ENCODE measurements at places on chromosomes 7 and 10.

DNA sequence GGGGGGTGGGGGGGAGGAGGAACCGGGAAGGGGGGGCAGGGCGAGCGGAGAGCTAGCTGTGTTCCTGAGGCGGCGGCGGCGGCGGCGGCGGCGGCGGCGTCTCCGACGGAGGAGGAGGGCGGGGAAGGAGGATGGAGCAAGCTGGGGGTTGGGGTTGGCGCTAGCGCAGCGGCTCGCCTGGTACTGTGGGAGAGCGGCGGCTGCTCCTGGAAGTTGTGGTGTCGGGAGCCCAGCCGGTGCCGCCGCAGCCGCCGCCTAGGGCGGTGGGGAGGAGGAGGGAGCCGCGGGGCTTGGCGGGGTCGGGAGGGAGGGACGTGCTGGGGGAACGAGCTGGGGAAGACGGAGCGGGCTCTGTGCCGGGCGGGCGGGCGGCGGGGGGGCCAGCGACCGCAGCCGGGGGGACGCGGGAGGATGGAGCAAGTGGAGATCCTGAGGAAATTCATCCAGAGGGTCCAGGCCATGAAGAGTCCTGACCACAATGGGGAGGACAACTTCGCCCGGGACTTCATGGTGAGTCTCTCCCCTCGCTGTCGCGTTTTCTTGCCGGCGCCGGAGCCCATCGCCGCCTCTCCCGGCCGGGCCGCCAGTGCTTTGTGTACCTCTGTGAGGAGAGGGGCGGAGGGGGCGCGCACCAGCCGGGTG is at the start of gene PTPN12:
PTPN12 (plus strand) TSS at position 160 of the 642 bp plus-strand sequence; CDS start at position 412, 252 bp downstream.
- no peak for DNase-seq

DNA sequence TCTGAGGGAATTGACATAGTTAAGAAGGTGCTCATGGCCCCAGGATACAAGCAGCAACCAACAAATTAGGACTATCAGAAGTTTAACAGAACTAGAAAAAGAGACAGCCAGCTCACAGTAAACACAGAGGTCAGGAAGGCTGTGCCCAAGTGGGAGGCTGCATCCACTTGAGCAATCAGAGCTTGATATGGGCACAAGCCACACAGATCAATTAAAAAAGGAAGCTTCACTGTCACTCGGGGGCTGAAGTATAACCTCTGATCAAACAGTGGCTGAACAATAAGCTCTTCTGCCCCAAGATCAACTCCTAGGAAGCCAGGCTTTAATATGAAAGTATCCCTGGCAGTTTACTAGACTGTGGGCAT is 40.0 kb downstream of the ZNF438 start:
- DNase-seq, result no peak

GRCh38 chr10:118901380-118901779 is 128.1 kb upstream of the NANOS1 start:
- DNase-seq, result no peak

DNA sequence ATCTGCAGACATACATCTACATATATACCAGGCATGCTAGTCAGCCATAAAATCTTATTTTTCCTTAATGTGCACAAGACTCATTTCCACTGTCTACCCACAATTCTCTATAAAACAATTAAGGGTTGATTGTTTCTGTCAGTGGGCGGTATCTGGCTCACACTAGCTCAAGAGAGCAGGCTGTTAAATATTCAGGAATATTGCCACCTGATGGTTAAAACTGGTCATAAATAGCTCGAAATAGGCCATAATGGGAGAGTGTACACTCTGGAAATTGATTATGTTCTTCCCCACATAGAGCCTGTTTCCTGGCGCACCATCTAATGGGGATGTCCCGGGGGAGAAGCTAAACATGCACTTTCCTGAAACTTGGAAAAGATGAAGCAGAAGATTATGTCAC is 620.6 kb upstream of the ANKRD30A start:
- DNase-seq, result no peak

GRCh38 chr10:103692436-103692951 is 162.9 kb downstream of the SH3PXD2A start:
- DNase-seq, result peak; percentile 26

GRCh38 chr7:127208351-127208750 is 44.4 kb downstream of the GRM8 start:
- DNase-seq, result no peak

GRCh38 chr7:40192036-40192435 is 57.2 kb downstream of the SUGCT start:
- DNase-seq, result no peak

DNA sequence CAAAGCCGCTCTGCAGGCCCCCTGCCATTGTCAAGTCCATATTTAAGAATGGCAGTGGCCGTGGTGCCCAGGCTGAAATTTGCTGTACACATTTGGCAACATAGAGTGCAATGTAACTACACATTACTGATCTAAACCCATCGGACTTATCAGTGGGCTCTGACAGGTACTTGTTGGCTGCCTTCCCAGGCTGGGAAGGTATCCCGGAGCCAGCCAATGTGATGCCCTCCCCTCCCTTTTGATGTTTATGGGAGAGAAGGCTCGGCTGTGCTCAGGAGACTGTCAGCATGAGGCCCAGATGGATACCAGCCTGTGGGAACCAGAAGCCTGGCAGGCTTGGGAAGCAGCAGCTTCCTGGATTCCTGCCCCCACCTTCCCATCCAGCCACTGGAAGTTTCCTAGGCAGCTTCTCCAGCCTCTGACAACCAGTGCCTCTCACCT is 146.1 kb upstream of the TCF7L2 start:
- DNase-seq, result no peak

DNA sequence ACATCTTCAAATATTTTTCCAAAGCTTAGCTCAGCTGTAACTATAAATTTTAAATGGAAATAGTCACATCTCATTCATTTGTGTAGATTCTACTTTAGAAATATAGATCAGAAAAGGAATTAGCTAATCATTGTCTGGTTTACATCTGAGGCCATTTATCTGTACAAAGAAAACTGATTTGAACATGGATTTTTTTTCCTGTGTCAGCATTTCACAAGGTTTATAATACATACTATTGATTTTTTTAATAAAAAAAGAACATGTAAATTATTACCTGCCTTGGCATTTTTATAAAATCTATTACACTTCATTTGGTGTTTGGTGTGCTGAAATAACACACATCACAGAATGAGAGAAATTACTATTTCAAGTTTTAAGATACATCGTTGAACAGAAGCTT is 3.5 kb upstream of the GPR37 start:
- no peak for DNase-seq
